ENCODE measurements at places on chromosomes 7 and 10. TPM values are rescaled to one million over a fixed set of nuclear protein-coding genes. Genes with fewer than 3 reads are reported as not detected.

Gene CREB5
- total RNA-seq: 9.3 TPM

Gene ALOX5
- total RNA-seq: not detected

- peak; percentile 71 for DNase-seq
Measured at GRCh38 chr7:129550693-129551360, 48.5 kb downstream of the SMKR1 start.

DNA sequence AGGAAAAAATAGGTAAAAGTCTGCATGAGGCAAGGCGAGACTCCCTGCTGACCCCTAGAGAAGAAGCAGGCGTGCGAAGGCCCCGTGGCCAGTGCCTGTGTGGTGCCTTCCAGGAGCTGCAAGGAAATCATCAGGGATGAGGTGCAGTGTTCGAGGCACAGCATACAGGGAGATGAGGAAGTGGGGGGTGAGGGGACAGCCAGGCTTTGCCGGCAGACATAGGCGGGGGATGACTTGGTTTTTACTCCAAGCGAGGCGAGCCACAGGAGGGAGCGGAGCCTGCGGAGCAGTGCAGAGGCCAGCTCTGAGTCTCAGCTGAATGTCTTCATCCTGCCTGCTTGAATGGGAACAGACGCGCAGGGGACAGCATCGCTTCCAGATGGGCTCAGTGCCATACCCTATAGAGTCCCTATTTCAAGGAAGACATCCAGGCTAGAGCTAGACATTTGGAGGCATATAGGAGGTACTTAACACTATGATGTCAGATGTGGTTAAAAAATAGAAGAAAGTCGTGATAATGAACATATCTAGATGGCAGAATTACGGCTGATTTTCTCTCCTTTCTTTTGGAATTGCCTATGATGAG, 49.5 kb downstream of the TCERG1L start:
- no peak for DNase-seq

DNA sequence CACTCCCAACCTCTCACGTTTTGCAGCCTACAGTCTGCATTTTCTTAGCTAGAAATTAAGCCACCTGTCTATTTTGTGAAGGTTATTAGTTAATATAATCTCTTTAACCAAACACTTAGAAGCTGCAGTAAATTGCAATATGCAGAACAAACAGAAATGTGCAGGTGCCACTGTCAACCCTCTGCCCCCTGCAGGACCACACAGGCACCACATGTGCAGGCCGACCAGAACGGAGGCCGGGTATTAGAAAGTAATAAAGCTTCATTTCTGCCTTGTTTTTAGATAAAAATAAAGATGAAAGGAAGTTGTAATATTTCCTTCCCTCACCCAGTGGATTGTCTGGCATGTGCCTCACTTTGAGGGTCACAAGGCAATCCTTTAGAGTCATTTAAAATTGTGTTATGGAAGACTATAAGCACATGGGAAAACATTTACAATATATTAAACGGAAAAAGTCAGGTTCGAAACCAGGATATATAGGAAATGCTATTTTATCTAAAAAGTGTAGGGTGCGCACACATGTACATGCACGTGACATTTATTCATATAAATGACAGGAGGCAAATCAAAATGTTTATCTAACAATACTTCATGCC, 158.2 kb downstream of the ARHGAP12 start:
- DNase-seq: no peak

DNA sequence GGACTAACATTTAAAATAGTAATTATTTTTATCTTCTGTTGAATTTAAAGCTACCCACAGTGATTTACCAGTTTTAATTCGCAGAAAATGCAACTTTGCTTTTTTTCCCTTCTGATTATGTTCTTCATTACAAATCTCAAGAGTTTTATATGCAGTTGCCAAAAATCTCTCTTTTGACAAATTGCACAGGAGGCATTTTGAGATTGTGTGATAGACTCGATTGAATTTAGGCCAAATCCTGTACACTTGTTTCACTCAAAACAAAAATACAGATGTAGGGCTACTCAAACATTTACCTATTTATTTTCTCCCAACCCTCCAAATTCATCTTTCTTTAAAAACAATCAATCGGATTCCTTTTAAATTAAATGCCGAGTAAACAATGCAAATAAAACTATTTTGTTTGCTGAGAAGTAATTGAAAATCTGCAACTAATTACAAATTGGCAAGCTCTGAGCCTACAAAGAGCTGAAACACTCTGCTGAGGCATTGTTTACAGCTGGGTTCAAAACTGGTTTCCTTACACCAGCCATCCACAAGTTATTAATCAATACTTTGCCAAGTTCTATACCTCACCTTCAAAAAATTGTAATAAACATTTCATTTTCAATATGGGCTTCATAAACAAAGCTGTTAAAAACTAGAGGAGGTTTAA, 214.9 kb upstream of the TCF7L2 start:
- no peak for DNase-seq

GRCh38 chr7:571096-571717, 51.6 kb upstream of the PDGFA start:
- DNase-seq: no peak

- no peak for DNase-seq
Measured at GRCh38 chr7:98802088-98802780, 67.6 kb downstream of the TMEM130 start.

GRCh38 chr7:122965306-122965705, 30.2 kb downstream of the TAS2R16 start:
- no peak for DNase-seq

- no peak for DNase-seq
Measured at GRCh38 chr10:116990276-116990800, 14.6 kb downstream of the SHTN1 start.

GRCh38 chr10:116671274-116671926, 50.6 kb downstream of the PNLIPRP2 start:
- no peak for DNase-seq

DNA sequence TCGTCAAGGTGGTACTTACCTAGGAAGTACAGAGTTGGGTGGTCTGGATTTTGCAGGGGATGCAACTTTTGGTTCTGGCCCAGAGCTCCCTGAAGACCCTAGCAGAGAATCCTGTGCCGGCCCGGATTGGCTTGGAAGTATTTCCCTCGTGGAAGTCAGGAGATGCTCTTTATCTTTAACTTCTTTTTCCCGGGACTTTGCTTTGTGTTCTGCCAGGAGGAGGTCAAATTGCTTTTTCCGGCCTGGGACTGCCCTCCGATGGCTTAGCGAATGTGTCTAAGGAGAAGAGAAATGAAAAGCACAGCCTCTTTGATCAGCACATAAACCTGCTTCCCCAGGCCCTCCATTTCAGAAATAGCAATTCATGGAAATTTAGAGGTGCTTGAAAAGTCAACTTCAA, 57.0 kb upstream of the EFCAB10 start:
- DNase-seq: no peak

- DNase-seq: no peak
Measured at GRCh38 chr10:130140425-130140824, 4.2 kb downstream of the GLRX3 start.

- no peak for DNase-seq
Measured at GRCh38 chr10:8969853-8970252, 915.4 kb downstream of the GATA3 start.

GRCh38 chr7:153084278-153084677, 324.7 kb downstream of the ACTR3B start:
- no peak for DNase-seq

DNA sequence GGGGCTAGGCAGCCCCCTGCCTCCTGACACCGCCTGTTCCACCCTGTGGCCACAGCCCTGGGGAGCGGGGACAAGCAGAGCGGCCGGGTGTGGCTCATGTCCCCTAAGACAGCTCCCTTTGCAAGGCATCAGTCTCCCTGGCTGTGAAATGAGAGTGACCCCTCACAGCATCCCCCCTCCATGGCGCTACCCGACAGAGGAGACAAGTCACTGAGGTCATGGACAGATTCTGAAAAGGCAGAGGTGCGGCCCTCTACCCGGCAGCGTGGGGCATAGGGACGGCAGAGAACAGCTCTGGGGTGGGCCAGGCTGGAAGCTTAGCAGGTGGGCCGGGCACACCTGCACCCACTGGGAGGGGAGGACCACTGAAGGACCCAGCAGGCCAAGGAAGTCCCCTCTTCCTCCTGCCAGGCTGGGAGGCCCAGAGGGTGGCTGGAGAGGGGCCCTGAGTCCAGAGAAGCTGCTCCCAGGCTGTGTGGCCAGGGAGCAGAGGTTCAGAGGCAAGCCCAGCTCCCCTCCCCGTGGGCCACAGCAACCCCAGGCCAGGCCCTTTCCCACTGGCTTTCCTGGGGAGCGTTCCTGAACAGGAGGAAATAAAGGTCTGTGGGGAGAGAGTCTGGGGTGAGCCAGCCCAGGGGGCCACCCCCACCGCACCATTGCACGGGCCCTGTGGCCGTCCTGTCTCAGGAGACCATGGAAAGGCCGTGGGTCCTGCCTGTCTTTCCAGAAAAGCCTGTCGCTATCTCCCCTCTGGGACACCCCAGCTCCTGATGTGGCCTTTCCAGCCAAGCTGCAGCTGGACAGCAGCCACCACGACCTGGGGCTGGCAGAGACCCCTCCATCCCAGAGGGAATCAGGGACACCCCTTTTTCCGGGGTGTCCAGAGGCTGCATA, 1.7 kb downstream of the ADAP1 start:
- DNase-seq: no peak
